GM06990 (cell line): ENCODE measurements at places on chromosomes 5 and 9.
A peak's percentile ranks its signal among the peaks of the same experiment; 100 is the strongest.

- no peak for DNase-seq
Measured at GRCh38 chr5:72093217-72093616, 14.1 kb upstream of the MAP1B start.

DNA sequence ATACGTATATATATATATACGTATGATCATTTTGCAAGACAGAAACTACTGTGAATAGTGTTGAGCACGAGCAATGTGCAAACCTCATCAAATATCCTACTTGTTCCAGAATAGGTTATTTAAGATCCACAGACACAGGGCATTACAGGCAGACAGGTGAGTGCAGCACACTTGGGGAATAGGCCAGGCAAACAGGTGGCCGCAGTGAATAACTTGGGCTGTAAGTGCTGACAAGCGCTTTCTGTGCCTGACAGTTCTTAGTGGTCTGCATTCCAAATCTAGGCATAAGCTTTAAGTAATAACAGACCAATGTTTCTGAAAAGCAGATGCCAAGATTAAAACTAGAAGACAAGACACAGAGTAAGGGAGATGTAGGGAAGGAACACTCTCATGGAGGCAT, 77.9 kb downstream of the LHFPL2 start:
- DNase-seq, result no peak

DNA sequence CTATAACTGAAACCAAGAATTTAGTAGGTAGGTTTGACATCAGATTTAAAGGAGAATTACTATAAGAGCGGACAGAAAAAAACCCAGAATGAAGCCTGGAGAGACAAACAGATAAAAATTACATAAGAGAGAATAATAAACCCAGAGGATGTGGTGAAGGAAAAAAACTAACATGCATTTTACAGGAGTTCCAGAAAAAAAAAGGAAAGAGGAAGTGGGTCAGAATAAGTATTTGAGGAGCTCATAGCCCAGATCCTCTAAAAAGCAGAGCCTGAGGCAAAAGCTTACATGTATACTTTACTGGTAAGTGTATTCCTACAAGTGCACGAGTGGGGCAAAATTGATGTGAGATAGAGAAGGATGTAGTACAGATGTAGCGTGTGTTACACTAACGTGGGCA, 43.1 kb upstream of the NAA35 start:
- no peak for DNase-seq

- no peak for DNase-seq
Measured at GRCh38 chr5:140556438-140556837, 835 bp downstream of the SRA1 start.

GRCh38 chr9:129500161-129500862, 120.6 kb downstream of the C9orf50 start:
- no peak for DNase-seq

- no peak for DNase-seq
Measured at GRCh38 chr5:142182840-142183239, 74.3 kb downstream of the NDFIP1 start.

DNA sequence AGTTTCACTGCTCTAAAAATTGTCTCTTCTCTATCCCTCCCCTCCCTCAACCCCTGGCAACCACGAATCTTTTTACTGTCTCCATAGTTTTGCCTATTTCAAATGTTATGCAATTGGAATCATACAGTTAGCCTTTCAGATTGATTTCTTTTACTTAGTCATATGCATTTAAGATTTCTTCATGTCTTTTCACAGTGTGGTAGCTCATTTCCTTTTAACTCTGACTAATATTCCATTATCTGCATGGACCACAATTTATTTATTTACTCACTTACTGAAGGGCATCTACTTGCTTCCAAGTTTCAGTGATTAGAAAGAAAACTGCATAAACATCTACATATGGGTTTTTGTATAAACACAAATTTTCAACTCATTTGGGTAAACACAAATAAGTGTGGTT, 372.3 kb downstream of the CDH18 start:
- no peak for DNase-seq

DNA sequence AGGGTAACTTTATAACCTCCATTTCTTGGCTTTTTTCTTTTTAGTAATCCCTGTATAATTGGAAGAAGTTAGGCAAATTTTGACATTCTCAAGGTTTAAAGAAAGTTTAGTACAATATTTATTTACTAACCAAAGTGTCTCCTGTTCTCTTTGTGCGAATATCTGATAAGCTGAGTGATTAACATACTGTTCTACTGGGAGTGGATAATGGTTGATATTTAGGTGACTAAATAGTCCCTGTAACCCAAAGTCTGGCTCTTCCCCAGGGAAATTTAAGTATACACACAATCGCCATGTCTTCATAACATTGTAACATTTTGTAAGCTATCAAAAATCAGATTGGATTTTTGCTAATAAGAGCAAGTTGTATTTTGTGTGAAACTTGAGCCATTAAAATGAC, 40.0 kb downstream of the CCNH start:
- no peak for DNase-seq

- no peak for DNase-seq
Measured at GRCh38 chr9:73474625-73475024, 323.0 kb downstream of the ANXA1 start.

- no peak for DNase-seq
Measured at GRCh38 chr9:13758936-13759335, 479.4 kb upstream of the MPDZ start.

- no peak for DNase-seq
Measured at GRCh38 chr5:110757118-110757729, 18.4 kb downstream of the SLC25A46 start.

DNA sequence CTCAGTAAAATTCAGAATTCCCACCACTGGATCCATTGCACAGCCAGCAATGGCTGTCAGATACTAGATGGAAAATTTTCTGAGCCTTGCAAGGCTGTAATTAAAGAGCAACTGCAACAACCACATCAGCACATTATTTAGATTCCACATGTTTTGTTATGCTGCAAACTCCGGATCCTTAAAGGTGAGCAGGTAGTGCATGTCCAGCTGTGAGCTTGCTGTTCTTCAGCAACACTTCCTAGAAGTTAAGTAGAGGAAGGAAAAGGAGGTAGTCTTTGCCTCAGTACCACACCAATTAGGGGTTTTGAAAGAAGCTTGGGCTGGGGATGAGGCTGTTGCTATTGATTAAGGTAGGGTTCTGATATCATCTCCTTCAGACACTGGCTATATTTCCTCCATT, 144.3 kb downstream of the AUH start:
- no peak for DNase-seq

DNA sequence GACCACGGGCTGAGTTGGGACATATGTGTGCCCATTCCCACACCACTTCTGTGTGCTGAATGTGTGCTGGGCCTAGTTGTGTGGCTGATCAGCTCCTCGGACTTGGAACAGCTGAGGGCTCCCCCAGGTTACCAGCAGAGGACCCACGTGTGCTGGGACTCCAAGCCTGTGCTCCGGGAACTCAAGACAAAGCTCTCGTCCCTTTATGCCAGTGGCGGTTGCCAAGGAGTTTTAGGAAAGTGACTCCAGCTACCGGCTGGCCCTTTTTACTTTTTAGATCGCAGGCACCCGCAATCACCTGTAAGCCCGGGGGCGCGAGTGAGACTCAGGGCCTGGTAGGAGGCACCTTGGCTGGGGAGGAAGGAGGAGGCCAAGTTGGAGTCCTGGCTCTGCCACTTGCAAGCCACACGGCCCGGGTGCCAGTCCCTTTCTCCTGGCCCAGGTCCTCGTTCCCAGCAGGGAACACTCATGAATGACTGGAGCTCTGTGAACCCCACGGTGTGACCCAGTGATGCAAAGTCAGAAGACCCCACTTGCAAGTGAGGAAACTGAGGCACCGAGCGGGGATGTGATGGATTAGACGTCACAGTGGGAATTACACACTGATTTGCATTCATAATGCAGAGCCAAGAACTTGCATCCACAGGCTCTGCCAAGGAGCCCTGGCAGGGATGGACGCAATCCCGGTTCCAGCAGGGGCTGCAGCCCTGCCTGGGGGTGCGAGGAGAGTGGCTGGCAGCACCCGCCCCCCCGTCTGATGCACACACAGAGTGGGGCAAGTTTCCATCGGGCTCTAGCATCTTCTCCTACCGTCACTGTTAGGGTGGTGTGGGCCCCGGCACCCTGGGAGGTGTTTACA, 26.9 kb downstream of the CRB2 start:
- DNase-seq, result no peak

GRCh38 chr5:9834871-9835770, 205.0 kb upstream of the TAS2R1 start:
- no peak for DNase-seq

DNA sequence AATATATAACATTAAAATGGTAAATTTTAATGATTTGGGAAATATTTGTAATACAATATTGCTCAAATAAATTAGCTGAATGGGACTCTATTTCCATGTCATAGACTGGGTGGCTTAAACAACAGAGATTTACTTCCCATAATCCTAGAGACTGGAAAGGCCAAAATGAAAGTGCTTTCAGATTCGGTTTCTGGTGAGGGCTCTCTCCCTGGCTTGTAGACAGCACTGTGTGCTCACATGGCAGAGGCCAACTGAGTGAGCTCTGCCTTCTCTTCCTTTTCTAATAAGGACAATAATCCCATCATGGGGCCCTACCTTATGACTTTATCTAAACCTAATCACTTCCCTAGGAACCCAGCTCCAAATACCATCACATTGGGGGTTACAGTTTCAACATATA, 196.2 kb downstream of the MARCHF11 start:
- DNase-seq, result no peak

GRCh38 chr5:159833088-159833487, 83.2 kb upstream of the ADRA1B start:
- DNase-seq, result no peak

DNA sequence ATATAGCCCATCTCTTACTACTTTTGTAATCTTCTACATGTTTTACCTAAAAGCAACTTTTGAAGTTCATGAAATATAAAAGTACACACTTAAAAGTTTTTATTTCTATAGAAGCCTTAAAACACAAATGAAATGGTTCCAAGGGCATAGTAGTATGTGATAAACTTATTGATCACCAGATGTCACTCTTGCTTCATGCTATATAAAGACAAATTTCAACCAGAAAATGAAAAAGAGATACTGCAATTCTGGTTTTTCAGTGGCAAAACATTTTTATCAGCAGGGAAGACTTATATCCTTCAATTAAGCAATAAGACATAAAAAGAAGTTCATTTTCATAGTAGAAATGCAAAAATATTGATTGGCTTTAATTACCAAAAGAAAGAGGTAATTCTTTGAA, 69.4 kb upstream of the FBXL17 start:
- DNase-seq, result no peak

DNA sequence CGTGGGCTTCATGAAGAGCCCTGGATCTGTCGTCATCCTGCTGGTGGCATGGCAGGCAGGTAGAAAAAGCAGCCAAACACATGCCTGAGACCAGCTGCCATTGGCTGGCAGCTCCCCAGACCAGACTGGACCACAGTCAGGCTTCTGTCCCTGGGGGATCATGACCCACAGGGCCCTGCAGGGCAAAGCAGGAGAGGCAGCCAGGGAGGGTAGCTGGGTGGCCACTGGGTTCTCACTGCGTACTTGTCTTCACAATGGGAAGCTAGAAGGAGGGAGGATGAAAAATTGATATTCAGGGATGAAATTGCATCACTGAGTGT, 67.8 kb upstream of the GARNL3 start:
- no peak for DNase-seq

- no peak for DNase-seq
Measured at GRCh38 chr9:98329281-98329680, 73.8 kb upstream of the TBC1D2 start.

- DNase-seq, result no peak
Measured at GRCh38 chr5:169085636-169086035, 215.3 kb downstream of the SLIT3 start.

- DNase-seq, result peak; percentile 45
Measured at GRCh38 chr5:73687357-73687756, 61.4 kb downstream of the ARHGEF28 start.

- no peak for DNase-seq
Measured at GRCh38 chr5:57858905-57859304, 376.3 kb upstream of the ACTBL2 start.

GRCh38 chr5:148094336-148094735, 30.6 kb downstream of the SPINK5 start:
- DNase-seq, result no peak

DNA sequence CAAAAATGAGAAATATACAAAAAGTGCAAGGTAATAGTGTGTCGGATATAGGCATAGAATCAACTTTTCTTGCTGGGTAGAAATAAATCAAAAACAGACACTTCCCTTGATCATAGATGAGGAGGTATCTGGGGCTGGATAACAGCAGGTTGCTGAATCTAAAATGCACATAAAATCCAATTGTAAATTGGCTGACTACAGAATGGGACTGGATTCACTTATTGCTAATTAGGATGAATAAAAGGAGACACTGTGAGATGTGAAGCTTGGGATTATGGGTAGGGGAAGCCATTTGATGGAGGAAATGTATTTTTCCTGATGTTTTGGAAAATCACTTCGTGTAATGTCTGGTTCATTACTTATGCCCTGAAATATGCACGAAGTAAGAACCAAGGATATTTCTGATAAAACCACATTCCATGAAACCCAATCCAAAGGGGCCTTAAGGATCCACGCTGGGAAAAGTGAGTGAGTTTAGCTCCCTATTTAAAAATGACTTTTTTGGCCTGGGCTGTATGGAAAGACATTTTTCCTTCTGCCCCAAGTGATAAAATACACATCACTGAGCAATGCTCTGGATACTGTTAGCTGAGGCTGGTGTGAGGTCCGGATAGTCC, 136.1 kb downstream of the MARCHF11 start:
- no peak for DNase-seq

GRCh38 chr5:55994495-55994997, at the start of gene IL6ST:
Gene IL6ST (minus strand): TSS chr5:55994963. CDS start chr5:55976278, 18,685 bp downstream.
- no peak for DNase-seq

DNA sequence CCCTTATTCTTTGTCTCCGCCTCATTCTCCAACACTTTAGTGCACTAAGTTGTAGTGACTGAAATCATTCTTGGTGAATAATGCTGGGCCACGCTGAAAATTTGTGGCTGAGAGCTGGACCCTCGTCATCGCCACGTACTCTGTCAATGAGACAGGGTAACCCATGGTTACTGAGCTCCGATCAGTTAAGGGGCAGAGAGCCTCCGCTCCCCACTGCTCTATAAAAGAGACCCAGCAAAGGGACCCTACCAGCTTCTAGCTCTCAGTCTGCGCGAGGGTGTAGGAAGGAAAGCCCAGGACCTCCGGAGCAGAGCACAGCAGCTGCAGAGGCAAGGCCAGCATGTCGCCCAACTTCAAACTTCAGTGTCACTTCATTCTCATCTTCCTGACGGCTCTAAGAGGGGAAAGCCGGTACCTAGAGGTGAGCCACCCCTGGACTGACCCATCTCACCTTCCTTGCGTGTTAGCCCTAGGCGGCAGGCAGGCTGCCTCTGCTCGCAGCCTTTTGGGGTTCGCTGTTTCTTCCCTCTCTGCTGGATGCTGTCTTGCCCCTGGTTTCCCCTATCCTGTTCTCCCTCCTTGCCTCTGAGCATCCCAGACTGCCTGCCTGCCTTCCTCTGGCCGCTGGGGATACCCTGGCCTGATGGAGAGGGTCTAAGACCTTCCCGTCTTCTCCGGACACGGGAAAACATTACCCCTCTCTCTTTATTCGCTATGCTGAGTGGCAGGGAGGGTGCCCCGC, at the start of gene CRHBP:
Gene CRHBP (plus strand): TSS at position 251 of the 742 bp plus-strand sequence. CDS start 90 bp downstream, at position 341.
- no peak for DNase-seq

DNA sequence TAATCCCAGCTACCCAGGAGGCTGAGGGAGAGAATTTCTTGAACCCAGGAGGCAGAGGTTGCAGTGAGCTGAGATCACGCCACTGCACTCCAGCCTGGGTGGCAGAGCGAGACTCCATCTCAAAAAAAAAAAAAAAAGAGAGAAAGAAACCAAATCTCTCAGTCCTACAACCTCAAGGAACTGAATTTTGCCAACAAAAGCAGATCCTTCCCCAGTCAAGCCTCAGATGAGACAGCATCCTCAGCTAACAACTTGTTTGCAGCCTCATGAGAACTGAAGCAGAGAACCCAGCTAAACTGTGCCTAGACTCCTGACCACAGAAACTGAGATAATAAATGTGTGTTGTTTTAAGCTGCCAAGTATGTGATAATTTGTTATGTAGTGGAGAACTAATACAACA, 7.5 kb upstream of the IL6ST start:
- no peak for DNase-seq
